ENCODE measurements at places on chromosomes 4 and X.
A peak's percentile ranks its signal among the peaks of the same experiment; 100 is the strongest.

DNA sequence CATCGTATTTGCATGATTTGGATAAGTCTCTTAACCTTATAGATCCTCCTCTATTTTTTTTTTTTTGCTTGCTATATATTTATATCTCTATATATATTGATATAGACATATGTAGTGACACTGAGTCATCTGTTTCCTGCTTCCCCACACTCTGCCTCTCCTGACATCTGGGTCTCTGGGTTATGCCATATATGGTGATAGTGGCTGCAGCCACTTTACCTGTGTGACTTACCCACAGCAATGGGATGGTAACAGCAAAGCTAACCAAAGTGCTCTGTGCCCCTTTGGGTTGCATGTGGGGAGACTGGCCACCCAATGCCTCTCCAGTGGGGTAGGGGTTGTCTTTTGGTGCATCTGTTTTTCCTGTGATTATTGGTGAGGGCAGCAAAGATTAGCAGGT lies 14.5 kb downstream of the CMC4 start:
- DNase-seq = no peak

GRCh38 chr4:8330821-8331574 lies 61.4 kb downstream of the HTRA3 start:
- peak; percentile 74 for DNase-seq

GRCh38 chr4:148025981-148026380 lies 294.1 kb downstream of the ARHGAP10 start:
- DNase-seq = no peak

DNA sequence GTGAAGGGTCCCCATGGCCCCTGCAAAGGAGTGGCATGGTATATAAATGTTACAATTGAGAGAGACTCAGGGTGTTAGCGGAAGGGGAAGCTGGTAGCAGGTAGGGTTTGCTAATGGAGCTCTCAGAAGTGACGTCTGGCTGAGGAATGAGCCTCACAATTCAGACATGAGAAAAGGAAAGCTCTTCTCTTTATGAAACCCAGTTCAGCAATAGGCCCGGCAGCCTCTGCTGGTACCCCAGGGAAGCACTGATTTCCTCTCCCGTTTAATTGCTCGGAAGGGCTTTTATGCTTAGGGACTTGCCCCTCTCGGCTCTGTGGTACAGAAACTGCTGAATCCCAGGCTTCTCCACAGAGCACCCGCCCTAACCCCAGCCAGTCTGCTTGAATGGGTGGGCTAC lies 19.4 kb upstream of the AFAP1 start:
- no peak for DNase-seq

- DNase-seq = no peak
These were observed 7.7 kb downstream of the ABCD1 start for GRCh38 chrX:153732401-153732800.

GRCh38 chr4:173503330-173504180 lies 26.5 kb downstream of the HAND2 start:
- DNase-seq = no peak

GRCh38 chrX:95248386-95248785 lies 1436.3 kb upstream of the DIAPH2 start:
- no peak for DNase-seq

DNA sequence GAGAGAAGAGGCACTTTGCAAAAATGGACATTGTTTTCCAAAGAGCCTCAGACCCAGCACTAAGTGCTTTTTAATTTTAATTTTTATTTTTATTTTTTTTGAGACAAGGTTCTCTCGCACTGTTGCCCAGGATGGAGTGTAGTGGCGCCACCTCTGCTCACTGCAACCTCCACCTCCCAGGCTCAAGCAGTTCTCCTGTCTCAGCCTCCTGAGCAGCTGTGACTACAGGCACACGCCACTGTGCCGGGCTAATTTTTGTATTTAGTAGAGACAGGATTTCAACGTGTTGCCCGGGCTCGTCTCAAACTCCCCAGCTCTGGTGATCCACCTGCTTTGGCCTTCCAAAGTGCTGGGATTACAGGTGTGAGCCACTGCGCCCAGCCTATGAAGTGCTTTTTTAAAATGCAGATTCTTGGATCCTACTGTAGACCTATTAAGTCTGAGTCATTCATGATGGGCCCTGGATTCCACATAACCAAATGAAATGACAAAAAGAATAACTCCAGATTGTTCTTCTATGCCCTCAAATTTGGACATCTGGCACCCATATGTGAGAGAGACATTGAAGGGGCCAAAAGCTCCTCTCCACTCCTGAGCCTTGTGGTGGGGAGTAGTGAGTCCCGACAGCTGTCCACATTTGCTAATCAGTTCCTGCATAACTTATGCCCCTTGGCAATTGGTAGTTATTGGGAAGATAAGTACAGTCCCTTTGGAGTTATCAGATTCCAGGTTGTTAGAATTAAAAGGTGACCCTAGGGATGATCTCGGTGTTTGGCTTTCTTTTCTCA lies 3.6 kb downstream of the NOCT start:
- DNase-seq = no peak

DNA sequence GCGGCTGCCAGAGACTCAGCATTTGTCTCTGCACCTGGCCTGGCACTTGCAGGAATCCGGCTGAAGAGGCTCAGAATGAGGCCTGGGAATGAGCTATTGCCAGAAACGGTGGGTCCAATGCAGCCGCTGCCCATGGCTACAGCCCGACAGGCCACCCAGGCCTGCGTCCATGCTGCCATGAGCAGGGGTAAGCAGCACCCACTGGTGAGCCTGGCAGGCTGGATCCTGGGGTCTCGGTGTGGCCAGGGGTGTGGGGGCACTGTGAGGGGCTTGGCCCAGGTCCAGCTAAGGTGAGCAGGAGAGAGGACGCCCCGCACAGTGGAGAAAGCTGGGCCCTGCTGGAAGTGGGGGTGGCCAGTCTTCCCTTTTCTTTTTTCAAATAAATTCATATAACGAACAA lies 60.3 kb upstream of the MXD4 start:
- no peak for DNase-seq

GRCh38 chrX:115948018-115948923 lies 222.3 kb upstream of the AGTR2 start:
- no peak for DNase-seq
